ENCODE measurements at places on chromosomes 5 and 9.
A peak's percentile ranks its signal among the peaks of the same experiment; 100 is the strongest.

DNA sequence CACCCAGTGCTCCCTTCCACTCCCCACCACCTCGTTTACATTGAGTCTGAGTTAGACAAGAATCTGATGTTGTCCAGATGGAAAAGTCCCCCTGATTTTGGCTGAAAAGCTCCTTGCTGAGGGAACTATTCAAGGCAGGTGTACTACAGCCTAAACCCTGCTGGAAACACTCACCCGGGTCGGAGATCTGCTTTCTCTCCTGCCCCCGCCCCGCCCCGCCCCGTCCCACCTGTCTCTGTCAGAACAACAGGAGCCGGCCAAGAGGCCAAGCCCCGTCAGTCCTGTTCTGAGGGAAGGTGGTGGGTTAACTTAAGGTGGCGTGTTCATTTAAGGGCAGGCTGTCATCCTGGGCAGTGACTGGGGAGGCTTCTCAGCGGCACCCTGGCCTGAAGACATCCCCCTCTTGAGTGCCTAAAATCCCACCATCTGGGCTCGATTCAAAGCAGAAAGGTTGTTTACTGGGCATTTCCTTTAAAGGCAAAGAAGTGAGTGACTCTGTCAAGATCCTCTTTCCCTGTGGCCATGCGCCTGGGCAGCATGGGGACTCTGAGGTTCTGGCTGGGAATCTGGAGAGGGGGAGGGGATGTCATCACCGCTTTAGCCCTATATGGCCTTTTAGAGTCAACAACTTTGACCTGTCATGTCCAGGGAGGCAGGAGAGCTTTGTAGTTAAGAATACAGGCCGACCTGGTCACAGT lies 71.1 kb upstream of the NEURL1B start:
- no peaks in the 10 kb centered on the region for H3K27me3 ChIP-seq
- H3K4me3 ChIP-seq = no peak overlapping the region
- no peaks in the 10 kb centered on the region for H3K4me1 ChIP-seq
- peak; percentile 61 for DNase-seq
- H3K36me3 ChIP-seq = no peaks in the 10 kb centered on the region

GRCh38 chr9:131755541-131756198 lies 15.8 kb upstream of the RAPGEF1 start:
- H3K27me3 ChIP-seq = peaks cover 3% of the 10 kb centered on the region
- no peaks in the 10 kb centered on the region for H3K36me3 ChIP-seq
- no peaks in the 10 kb centered on the region for H3K4me1 ChIP-seq
- DNase-seq = peak; percentile 84
- H3K27ac ChIP-seq = no peak overlapping the region

DNA sequence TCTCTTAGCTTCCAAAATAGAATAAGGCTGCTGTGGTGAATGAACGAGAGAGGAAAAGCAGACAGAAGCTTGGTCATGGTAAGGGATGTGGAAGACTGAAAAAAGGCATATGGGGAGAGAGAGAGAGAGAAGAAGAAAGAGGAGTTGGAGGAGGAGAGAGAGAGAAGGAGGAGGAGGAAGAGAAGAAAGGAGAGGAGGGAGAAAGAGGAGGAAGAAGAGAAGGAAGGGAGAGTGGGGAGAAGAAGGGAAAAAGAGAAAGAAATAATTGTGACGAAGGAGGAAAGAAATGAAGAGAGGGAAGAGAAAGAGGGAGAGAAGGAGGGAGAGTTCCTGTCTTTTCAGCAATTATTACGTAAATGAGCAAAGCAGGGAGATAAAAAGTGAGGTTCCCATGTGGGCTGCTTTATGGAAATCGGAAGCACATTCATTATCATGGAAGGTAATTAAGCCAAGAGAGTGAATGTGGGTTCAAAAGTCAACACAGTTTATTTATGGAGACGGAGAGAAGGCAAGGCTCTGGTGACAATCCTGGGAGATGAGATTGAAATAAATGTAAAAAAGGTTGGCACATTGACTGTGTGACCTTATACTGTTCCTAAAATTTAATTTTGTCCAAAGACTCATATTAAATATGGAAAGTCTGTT lies 611.2 kb downstream of the KIF4B start:
- H3K27me3 ChIP-seq = no peaks in the 10 kb centered on the region
- H3K27ac ChIP-seq = peak overlapping the region; percentile 62
- H3K36me3 ChIP-seq = no peaks in the 10 kb centered on the region
- no peak for DNase-seq
- no peak overlapping the region for H3K4me3 ChIP-seq

DNA sequence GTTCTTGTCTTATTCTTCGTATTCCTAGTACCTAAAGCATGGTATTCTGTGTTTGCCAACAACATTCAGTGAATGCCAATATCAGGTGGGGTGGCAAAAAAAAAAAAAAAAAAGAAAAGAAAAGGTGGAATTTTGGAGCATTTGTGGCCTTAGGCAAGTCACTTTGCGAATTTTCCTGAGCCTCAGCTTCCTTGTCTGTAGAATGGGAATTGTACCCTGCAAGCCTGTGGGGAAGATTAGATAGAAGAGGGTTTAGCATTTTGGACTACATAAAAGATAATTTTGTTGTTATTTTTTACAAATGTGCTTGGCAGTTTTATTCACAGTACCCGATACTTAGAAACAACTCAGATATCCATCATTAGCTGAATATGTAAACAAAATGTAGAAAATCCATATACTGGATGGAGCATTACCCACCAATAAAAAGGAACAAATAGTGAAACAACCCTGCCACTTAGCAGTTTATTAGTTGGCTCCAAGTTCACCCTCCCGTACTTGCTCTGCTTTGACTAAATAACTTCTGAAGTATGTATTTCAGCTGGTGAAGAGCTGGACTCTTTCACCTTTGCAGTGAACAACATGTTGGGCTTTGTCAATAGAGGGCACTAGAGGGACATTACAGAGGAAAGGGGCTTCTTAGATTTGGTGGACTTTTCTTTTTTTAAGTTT lies 13.6 kb downstream of the UBE2D2 start:
- DNase-seq = no peak
- H3K27ac ChIP-seq = no peak overlapping the region
- H3K36me3 ChIP-seq = no peaks in the 10 kb centered on the region
- no peaks in the 10 kb centered on the region for H3K27me3 ChIP-seq

- no peak overlapping the region for H3K4me3 ChIP-seq
- no peaks in the 10 kb centered on the region for H3K27me3 ChIP-seq
- H3K27ac ChIP-seq = no peak overlapping the region
Observed at GRCh38 chr9:37939575-37940095, 35.7 kb upstream of the SLC25A51 start.
